ENCODE measurements at places on chromosomes 6 and 20.

DNA sequence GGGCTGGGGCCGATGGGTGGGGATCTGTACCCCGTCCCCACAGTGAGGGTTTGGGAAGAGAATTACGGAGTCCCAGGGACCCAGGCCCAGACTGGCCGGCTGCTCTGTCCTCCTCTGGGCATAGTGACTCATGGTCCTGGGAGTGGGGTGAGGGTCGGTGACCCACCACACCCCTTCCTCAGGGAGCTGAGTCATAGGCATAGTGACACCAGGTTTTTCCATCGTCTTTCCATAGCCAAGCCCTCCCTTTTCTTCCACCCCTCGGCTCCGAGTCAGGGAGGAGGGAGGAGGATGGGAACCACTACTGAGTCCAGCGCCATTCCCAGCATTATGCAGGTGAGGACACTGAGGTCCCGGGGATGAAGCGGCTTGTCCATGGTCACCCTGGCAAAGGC lies 8.9 kb downstream of the CYP21A2 start:
- no peak for DNase-seq

DNA sequence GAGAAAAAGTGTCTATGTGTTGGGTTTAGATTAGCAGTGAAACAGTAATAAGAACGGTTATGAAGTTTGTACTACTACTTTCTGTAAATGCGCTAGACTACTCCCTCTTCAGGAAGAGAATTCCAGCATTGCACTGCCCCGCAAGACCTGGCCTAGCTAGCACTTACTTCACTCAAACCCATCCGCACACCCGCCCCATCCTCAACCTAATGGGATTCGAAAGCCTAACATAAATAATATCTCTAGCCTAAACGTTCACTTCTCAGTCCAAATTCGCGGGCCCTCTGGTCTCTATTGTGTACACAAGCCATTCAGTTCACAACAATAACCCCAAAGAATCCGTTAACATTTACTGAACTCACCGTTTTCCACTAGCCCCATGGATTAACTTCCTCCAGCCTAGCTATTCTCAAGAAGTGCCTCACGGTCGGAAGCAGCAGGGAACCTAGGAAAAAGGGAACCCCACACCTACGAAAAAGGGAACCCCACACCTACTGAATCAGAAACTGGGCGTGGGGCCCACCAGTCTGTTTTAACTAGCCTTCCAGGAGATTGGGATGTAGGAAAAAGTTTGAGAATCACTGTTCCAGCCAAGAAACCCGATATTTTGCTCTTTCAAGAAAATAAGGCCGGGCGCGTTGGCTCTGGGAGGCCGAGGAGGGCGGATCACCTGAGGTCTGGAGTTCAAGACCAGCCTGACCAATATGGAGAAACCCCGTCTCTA lies 45.4 kb upstream of the BTN3A2 start:
- no peak for DNase-seq

- no peak for DNase-seq
Observed at GRCh38 chr20:13799974-13800373, 15.1 kb downstream of the NDUFAF5 start.

- peak; percentile 29 for DNase-seq
Observed at GRCh38 chr20:33209789-33210188, 7.4 kb upstream of the BPIFA3 start.

DNA sequence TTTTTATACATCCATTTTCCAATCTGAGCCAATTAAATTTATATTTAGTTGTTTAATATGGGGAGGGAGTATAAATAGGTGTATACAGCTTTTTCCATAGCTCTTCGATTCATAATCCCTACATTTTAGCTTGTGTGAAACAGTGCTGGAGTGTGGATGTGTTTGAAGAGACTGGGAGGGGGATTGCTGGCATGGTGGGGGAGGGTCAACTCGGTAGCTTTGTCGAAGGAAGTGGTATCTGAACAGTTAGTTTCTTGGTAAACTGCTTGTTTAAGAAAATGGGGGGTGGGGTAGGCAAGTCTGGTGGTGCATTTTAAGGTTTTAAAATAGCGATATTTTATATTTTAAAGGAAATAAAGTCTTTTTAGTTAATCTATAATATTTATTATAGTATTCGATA lies 1.4 kb upstream of the LIN28B start:
- no peak for DNase-seq

- DNase-seq = no peak
Observed at GRCh38 chr6:148599967-148600426, 146.8 kb upstream of the UST start.

GRCh38 chr6:138491017-138491416 lies 8.3 kb downstream of the NHSL1 start:
- DNase-seq = no peak

DNA sequence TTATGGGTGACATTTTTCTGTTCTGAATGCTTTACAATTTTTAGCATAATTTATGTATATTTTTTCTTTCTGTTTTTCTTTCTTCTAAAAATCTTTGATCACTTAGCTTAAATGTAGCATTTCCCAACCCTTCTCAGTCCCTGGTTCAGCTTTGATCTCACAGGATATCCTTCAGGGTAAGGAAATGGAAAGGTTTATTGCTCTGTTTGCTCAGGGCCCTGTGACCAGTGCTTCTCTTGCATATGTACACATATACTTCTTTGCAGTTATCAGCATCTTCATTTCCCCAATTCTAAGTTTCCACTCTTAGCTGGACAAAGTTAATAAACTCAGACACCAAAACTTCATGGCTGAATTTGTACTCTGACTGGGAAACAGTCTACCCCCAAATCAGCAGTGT lies 30.6 kb downstream of the TMEM74B start:
- DNase-seq = no peak

- DNase-seq = peak; percentile 61
Observed at GRCh38 chr6:149211046-149211571, 106.4 kb upstream of the TAB2 start.

GRCh38 chr20:4632876-4633275 lies 88.8 kb upstream of the PRND start:
- no peak for DNase-seq

DNA sequence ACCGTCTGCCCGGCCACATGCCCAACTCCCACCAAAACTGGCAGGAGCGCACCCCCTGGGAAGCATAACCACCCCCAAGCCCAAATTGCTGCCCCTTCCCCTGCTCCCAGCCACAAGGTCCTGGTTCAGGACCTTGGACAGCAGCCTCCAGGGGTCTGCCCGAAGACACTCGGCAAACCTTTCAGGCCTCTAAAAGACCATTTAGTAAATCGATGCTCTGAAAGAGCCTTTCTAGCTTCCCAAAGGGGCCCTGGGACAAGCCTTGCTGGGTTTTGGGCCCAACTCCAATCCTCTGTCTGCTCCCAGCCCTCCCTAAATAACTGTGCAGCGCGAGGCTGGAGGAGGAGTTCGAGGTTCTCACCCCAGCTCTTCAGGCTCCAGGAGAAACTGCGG lies 30.5 kb downstream of the GRM4 start:
- DNase-seq = no peak

GRCh38 chr6:75331151-75331550 lies 46.6 kb upstream of the TMEM30A start:
- no peak for DNase-seq

GRCh38 chr6:157049133-157049532 lies 272.0 kb downstream of the ARID1B start:
- DNase-seq = no peak

- DNase-seq = no peak
Observed at GRCh38 chr6:93571346-93571745, 152.0 kb upstream of the EPHA7 start.

DNA sequence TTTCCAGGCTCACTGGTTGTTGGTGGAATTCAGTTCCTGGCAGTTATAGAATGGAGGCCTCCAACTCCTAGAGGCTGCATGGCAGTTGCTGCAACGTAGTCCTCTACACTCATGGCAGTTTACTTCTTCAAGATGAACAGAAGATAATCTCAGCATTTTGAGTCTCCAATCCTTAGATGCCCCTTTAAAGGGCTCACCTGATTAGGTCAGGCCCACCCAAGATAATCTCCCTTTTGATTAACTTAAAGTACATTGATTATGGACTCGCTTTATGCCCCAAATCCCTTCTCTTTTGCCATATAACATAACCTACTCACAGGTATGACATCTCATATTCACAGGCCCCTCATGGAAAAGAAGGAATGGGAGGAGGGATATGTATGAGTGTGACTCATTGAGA lies 76.4 kb downstream of the ZNF133 start:
- no peak for DNase-seq

DNA sequence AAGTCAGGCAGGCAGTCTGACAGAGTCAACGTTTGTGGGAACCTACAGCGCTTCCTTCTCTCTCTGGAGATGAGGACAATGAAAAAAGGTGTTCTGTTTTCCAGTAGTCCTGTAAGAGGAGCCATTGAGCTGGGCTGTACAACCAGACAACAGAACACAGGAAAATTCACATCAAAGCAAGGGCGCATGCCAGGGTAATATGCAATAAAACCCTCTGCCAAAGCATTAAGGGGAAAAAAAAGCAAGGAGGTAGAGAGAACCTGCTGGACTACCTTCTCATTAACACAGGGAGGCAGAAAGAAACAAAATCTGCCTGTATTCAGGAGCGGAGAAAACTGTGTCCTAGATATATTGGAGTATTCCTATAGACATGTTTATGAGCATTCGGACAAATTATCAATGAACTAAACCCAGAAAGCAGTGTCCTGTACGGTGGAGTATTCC lies 1.3 kb downstream of the RNF24 start:
- peak; percentile 32 for DNase-seq

DNA sequence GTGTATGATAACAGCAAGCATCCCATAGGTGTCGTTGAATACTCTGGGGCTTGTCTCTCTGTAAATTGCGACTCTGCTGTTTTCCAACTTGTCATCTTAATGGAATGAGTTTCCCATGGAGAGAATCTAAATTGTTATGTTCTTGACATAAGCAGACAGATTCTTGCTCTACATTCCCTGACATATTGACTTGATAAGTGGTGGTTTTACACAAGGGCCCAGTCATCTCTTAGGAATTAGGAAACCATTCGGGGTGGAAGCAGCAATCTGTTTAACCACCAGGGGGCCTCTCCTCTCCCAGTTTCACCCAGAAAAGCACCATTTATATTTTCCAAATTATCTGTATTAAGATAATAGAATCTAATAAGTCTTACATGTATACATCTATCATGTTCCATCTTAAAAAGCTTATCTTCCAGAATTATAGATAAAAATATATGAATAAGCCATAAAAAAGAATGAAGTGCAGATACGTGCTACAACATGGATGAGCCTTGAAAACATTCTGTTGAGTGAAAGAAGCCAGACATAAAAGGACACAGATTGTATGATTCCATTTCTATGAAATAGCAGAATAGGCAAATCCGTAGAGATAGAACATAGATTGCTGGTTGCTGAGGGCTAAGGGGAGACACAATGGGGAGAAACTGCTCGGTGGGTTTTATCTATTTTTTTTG lies 23.1 kb upstream of the MROH8 start:
- peak; percentile 81 for DNase-seq
